ENCODE measurements at places on chromosomes 7 and 10. TPM values are rescaled to one million over a fixed set of nuclear protein-coding genes. Genes with fewer than 3 reads are reported as not detected.
A peak's percentile ranks its signal among the peaks of the same experiment; 100 is the strongest.

GRCh38 chr10:87054373-87055295 is 34.5 kb downstream of the FAM25A start:
- DNase-seq, result peak; percentile 65

- no peak for DNase-seq
Observed at GRCh38 chr7:88328787-88329186, 22.1 kb upstream of the STEAP4 start.

DNA sequence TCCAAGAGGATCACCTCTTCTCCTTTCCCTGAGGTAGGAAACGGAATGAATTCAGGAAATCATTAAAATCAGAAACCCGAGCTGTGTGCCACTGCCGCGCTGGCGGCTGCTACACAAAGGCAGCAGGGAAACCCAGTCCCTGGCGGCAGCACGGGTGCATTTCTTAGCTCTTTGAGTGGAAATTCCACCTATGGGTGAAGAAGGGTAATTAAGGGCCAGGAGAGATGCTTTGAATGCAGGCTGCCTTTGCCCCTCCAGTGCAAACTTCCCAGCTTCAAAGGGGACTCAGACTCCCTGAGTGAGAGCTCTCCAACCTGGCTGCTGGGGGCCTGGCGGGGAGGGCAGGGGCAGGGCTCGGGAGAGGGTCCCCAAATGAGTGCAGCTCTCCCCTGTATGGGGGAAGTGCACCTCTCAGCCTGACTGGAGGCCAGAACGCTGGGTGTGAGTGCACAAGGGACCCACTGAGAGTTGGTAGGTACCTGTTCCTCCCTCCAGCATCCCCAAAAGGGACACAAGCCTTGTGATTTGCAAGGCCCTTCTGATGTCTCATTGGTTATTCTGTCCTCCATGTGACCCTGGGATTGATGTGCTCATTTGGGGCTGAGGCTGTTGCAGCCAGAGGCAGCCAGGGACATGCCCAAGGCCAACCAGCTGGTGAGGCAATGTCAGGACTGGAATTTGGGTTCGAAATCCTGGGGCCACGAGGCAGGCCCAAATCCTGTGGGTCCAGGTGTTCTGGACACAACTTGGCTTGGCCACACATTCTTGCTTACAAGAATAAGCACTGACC is 16.3 kb upstream of the ZMIZ1 start:
- DNase-seq, result peak; percentile 88

DNA sequence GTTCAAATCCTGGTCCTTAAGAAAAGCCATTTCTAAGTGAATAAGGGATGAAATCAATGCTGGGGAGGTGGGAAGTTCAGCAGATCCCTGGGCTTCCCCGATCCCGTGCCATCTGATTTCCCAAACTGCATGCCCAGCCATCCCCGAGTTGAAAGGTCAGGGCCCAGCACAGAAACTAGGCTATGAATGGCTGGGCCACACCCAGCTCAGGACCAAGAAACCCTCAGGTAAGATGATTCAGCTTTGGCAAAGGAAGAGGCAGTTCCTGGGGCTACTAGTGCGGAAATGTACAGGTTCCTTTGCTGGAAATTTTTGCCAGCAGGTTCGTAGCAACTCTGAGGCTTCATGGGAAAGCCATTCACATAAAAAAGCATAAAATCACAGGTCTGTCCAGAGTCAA is 182.7 kb downstream of the FAM107B start:
- DNase-seq, result no peak

DNA sequence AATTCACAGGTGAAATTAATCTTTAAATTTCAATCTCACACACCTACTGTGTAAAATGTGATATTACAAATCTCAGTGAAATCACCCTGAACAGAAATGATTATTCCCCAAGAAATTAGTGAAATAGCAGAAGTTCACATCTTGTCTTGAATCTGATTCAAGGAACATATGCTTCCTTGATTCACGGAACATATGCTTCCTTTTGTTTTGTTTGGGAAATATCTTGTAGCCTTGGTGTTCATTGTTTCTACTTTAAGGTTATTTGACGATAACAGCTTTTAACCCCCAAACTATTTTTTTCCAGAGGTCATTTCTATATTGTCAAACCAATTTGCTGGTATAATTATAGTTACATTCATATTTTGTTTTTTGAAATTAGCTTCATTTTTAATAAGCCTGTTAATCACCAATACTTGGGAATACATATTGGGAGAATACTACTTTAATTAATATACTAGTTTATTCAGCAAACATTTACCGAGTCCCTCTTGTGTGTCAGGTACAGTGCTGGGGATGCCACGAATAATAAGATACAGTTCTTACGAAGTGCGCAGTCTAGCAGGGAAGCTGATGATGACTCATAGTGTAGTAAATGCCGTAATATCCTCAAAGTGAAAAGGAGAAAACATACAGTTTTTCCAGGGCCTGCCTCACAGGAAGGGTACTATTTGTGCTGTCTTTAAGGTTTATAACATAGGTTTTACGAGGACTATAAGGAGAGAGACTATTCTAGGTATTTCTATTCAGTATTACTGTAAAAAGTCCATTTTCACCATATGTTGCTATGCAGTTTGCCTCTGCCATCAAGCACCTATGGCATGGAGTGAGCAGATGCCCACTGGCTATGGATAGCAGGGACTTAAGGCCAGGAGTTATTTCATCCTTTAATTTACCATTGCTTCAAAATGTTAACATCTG is 32.5 kb downstream of the PRKAR2B start:
- no peak for DNase-seq

Gene HABP2
- total RNA-seq, result not detected

Gene TRIM56
- 8.9 TPM for total RNA-seq

Measured in H7 (cell line).